ENCODE measurements at places on chromosomes 6 and 20.

DNA sequence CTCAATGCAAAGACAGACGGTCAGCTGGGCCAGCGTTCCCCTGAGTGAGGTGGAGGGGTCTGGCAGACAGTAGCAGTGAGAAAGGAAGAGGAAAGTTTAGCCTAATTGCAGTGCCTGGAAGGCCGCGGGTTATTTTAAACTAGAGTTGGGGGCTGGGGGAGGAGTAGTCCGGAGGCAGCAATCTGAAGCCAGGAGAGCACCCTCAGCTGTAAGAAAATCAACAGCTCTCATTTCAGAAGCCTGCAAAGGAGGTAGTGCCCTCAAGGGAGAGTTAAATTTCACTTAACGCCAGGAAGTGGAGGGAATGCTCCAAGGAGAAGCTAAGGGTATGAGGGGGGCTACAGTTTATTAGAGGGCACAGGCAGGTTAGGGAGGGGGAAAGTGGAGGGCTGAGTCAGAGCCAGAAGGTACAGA is 26.9 kb downstream of the RING1 start:
- no peaks in the 10 kb centered on the region for H3K4me1 ChIP-seq
- no peak overlapping the region for H3K27ac ChIP-seq
- no peak for DNase-seq
- H3K4me3 ChIP-seq, result no peak overlapping the region
- H3K36me3 ChIP-seq, result no peaks in the 10 kb centered on the region

- no peak overlapping the region for H3K4me3 ChIP-seq
- DNase-seq, result no peak
- no peak overlapping the region for H3K27ac ChIP-seq
- no peaks in the 10 kb centered on the region for H3K36me3 ChIP-seq
Observed at GRCh38 chr6:75563032-75563431, 38.6 kb upstream of the SENP6 start.

DNA sequence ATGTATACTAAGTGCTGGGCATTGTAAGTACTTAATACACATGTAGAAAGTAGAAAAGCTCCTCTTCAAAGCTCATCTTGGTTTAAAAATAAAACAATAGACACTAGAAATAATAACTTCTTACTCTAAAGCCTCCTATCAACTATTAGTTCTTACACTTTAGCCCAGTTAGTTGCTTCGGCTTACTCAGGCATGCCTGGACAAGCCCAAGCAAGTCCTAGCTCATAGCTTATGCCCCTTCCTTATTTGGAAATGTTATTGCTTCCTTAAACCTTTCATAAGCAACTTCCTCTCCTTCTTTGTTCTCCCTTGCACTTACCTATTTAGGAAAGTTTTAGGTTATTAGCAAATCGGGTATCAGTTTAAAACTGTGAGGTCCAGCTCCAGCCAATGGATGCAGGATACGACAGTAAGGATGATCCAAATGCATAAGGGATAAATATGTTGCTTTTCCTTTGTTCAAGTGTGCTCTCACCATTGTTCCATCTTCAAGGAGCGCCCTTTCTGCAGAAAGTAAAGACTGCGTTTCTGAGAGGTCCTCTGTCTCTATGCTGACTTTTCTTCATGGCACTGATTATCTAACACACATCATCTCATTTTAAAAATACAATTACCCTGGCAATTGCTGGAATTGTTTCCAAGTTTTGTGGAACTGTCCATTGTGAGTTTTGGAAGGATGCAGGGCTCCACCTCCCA is 12.3 kb downstream of the TMEM30A start:
- H3K36me3 ChIP-seq, result no peaks in the 10 kb centered on the region
- H3K27ac ChIP-seq, result no peak overlapping the region
- DNase-seq, result no peak
- no peaks in the 10 kb centered on the region for H3K4me1 ChIP-seq
- no peaks in the 10 kb centered on the region for H3K27me3 ChIP-seq

- no peak overlapping the region for H3K27ac ChIP-seq
- H3K36me3 ChIP-seq, result no peaks in the 10 kb centered on the region
- no peak overlapping the region for H3K4me3 ChIP-seq
- H3K4me1 ChIP-seq, result peaks cover 35% of the 10 kb centered on the region
- DNase-seq, result no peak
- peaks cover 2% of the 10 kb centered on the region for H3K27me3 ChIP-seq
Observed at GRCh38 chr6:170439366-170440361, 113.4 kb downstream of the PSMB1 start.

- no peaks in the 10 kb centered on the region for H3K4me1 ChIP-seq
- no peaks in the 10 kb centered on the region for H3K36me3 ChIP-seq
- H3K4me3 ChIP-seq, result no peak overlapping the region
- DNase-seq, result no peak
- H3K27me3 ChIP-seq, result no peaks in the 10 kb centered on the region
Observed at GRCh38 chr6:130783416-130784107, 43.6 kb upstream of the SMLR1 start.

GRCh38 chr6:73564578-73565345 is 43.9 kb upstream of the EEF1A1 start:
- H3K4me3 ChIP-seq, result no peak overlapping the region
- DNase-seq, result no peak
- no peak overlapping the region for H3K27ac ChIP-seq

- H3K4me1 ChIP-seq, result no peaks in the 10 kb centered on the region
- no peaks in the 10 kb centered on the region for H3K36me3 ChIP-seq
- H3K27me3 ChIP-seq, result no peaks in the 10 kb centered on the region
- H3K27ac ChIP-seq, result no peak overlapping the region
- no peak overlapping the region for H3K4me3 ChIP-seq
Observed at GRCh38 chr20:11553603-11554002, 364.1 kb upstream of the BTBD3 start.

GRCh38 chr20:9744551-9744950 is 94.3 kb downstream of the PAK5 start:
- no peak for DNase-seq
- no peaks in the 10 kb centered on the region for H3K27me3 ChIP-seq
- no peaks in the 10 kb centered on the region for H3K4me1 ChIP-seq
- H3K36me3 ChIP-seq, result no peaks in the 10 kb centered on the region

DNA sequence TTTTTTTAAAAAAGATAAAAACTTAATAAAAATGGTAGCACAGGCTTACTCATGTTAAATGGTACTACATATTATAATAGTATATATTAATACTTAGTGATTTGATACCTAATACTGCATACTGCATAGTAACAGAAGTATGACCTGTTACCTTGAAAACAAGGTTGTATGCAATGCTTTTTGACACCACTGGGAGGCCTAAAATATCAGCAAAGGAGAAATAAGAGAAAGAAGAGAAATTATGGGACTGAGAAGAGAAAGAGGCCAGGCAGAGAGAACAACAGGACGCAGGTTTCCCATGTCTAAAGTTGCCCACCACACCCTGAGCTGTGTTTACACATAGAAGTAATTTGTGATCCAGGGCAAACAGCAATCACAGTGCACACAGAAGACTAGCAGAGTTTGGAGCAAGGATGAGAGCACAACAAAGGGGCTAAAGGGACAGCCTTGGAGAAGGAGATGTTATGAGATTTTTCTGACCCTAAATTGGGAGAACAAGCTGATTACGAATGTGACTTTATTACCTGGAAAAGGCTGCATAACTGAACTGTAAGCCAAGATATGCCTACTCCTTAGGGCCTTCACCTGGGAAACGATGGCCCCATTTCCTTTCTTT is 73.2 kb downstream of the ROS1 start:
- H3K27ac ChIP-seq, result no peak overlapping the region
- no peaks in the 10 kb centered on the region for H3K27me3 ChIP-seq
- H3K36me3 ChIP-seq, result no peaks in the 10 kb centered on the region
- no peak overlapping the region for H3K4me3 ChIP-seq
- no peaks in the 10 kb centered on the region for H3K4me1 ChIP-seq
- DNase-seq, result no peak

DNA sequence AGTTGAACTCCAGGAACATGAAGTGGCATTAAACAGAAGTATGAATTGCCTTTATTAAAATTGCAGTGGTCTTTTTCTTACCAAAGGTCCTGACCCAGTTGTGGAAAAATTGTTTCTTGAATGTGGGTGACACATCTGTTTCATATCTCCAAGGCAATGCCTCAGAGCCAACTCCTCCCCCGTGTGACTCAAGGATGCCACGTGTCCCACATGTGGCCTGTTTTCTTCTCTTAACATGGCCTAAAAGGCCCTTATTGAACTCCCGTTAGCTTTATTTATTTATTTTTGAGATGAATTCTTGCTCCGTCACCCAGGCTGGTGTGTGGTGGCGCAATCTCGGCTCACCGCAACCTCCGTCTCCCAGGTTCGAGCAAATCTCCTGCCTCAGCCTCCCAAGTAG is 128.4 kb upstream of the ESR1 start:
- H3K4me3 ChIP-seq, result no peak overlapping the region
- DNase-seq, result no peak
- H3K27me3 ChIP-seq, result no peaks in the 10 kb centered on the region

DNA sequence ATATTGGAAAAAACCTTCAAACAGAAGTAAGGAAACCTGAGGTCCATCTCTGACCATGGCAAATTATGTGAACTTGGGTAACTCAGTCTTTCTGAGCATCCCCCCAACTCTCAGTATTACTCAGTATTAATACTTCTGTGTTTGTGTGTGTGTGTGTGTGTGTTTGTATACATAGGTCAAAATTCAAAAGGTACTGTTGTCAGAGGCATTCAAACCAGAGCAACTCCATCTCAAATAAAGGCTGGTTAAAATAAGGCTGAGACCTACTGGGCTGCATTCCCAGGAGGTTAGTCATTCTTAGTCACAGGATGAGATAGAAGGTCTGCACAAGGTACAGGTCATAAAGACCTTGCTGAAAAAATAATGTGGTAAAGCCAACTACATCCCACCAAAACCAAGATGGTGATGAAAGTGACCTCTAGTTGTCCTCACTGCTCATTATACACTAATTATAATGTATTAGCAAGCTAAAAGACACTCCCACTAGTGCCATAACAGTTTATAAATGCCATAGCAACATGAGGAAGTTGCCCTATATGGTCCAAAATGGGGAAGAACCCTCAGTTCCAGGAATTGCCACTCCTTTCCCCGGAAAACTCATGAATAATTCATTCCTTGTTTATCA is 33.3 kb upstream of the SLC22A16 start:
- DNase-seq, result no peak
- H3K36me3 ChIP-seq, result no peaks in the 10 kb centered on the region
- no peak overlapping the region for H3K27ac ChIP-seq

DNA sequence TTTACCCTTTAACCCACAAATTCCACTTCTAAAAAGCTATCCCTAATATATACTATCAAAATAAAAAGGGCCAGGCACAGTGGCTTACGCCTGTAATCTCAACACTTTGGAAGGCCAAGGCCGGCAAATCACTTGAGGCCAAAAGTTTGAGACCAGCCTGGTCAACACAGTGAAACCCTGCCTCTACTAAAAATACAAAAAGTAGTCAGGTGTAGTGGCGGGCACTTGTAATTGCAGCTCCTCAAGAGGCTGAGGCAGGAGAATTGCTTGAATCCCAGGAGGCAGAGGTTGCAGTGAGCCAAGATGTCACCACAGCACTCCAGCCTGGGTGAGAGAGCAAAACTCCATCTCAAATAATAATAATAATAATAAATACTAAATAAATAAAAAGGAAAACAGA is 82.5 kb downstream of the TRIM27 start:
- no peak for DNase-seq
- peaks cover 9% of the 10 kb centered on the region for H3K27me3 ChIP-seq
- no peak overlapping the region for H3K27ac ChIP-seq
- peaks cover 4% of the 10 kb centered on the region for H3K4me1 ChIP-seq

DNA sequence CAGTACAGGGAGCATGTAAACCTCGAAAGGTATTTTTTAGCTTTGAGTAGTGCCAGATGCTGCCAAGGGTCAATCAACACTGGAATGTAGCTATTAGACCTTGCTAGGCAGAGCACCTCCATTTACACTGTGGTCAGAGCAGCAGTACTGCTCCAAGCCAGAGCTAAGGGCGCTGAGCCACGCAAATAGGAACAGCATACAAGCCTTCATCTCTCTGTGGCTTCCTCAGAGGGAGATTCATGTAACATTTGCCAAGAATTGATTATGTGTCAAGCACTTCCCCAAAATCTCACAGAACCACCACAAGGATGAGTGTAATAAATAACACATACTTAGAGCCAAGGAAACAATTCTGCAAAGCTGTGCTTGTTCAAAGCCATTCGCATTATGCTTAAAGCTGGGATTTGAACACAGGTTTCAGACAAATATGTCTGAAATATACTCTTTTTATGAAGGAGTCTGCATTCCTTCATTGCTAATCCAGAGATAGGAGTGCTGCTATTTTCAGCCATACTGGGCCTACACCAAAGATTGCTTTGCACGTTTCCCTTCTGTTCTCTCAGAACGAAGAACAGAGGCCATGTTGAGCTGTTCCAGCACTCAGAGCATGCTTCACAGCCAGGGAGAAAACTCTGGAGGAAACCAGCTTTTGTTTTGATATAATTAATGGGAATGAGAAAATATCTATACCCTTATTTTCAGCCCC is 97.7 kb downstream of the SLC16A10 start:
- peak; percentile 34 for DNase-seq
- no peaks in the 10 kb centered on the region for H3K27me3 ChIP-seq
- H3K4me3 ChIP-seq, result no peak overlapping the region
- no peaks in the 10 kb centered on the region for H3K36me3 ChIP-seq

DNA sequence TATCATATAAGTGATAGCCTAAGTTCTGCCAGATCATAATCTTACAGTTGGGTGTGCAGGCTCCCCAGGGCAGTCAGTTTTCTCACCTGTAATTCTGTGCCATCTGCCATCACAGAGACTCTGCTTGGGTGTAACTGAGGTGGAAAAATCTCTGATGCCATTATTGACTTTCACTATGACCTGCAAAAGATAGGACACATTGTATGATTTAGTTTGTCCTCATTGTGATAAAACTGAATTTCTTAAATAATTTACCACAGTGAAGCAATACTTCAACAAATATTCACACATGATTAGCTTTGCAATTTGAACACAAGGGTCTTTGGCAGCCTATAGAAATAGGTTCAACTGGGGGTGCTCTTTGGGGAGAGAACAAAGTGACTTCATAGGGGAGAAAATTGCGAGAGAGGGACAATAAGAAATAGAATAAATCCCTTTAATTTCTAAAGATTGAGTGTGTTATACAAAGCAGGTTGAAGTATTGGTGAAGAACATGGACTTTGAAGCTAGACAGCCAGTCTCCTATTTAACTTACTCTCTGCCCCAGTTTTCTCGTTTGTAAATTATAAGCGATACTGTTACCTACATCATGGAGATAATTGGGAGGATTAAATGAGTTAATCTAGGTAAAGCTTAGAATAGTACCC is 27.3 kb downstream of the FAM229B start:
- no peaks in the 10 kb centered on the region for H3K27me3 ChIP-seq
- no peaks in the 10 kb centered on the region for H3K4me1 ChIP-seq
- H3K27ac ChIP-seq, result no peak overlapping the region
